ENCODE measurements at places on chromosomes 6 and 20. TPM values are rescaled to one million over a fixed set of nuclear protein-coding genes. Genes with fewer than 3 reads are reported as not detected.
A peak's percentile ranks its signal among the peaks of the same experiment; 100 is the strongest.

DEFB132 gene
- not detected for polyA plus RNA-seq

GRCh38 chr6:46410334-46410953 lies 80.8 kb downstream of the RCAN2 start:
- DNase-seq: peak; percentile 49

XRN2 gene
- polyA plus RNA-seq: 39.6 TPM

- no peak for DNase-seq
Observed at GRCh38 chr20:53739799-53740785, 146.5 kb upstream of the ZNF217 start.
